ENCODE measurements at places on chromosomes 11 and 22. TPM values are rescaled to one million over a fixed set of nuclear protein-coding genes. Genes with fewer than 3 reads are reported as not detected.

- H3K27me3 ChIP-seq: no peaks in the 10 kb centered on the region
- H3K27ac ChIP-seq: peak overlapping the region; percentile 59
- no peaks in the 10 kb centered on the region for H3K36me3 ChIP-seq
- H3K4me1 ChIP-seq: peaks cover 37% of the 10 kb centered on the region
- no peak overlapping the region for H3K4me3 ChIP-seq
- DNase-seq: no peak
Measured at GRCh38 chr11:96246718-96247552, 96.1 kb downstream of the MAML2 start.

GRCh38 chr11:87398931-87399330 is 361.2 kb downstream of the TMEM135 start:
- no peaks in the 10 kb centered on the region for H3K36me3 ChIP-seq
- no peak overlapping the region for H3K4me3 ChIP-seq
- H3K27me3 ChIP-seq: no peaks in the 10 kb centered on the region
- peak; percentile 64 for DNase-seq

DNA sequence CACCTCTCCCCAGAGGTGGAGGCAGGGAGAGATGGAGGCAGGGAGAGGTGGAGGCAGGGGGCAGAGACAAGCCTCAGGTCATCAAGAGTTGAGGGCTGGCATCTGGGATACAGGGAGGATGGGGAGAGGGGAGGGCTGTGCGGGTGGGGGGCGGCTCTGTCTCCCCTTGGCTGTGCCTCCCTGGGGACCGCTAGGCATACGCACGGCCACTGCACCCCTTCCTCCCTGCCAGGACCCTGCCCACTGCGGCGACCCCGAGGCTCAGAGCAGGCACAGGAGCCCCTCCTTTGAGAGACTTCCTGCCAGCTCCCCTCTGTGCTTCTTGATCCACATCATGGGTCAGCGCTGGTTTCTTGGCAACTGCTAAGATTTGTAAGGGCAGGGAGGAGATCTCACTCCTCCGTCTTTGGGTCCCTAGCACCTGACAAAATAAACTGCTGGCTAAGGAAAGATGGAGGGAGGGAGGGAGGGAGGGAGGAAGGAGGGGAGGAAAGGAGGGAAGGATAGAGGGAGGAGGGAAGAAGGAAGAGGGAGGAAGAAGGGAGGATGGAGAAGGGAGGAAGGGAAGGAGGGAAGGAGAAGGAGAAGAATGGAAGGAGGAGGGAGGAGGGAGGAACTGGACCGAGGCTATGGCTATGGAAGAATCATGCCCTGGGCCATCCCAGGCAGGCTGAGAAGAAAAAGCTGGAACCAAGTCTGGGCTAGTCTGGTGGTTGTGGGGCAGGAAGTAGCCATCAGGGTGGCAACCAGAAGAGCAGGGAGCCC is 18.5 kb downstream of the PRR33 start:
- no peaks in the 10 kb centered on the region for H3K36me3 ChIP-seq
- H3K4me3 ChIP-seq: no peak overlapping the region
- H3K27ac ChIP-seq: peak overlapping the region; percentile 34
- DNase-seq: peak; percentile 54

DNA sequence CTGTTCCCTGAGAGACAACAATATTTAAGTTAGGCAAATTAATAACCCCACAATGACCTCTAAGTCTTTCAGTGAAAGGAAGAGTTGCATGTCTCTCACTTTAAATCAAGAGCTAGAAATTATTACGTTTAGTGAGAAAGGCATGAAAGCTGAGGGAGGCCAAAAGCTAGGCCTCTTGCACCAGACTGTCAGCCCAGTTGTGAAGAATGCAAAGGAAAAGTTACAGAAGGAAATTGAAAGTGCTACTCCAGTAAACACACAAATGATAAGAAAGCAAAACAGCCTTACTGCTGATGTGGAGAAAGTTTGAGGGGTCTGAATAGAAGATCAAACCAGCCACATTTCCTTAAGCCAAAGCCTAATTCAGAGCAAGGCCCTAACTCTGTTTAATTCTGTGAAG is 45.0 kb downstream of the BBOX1 start:
- no peaks in the 10 kb centered on the region for H3K36me3 ChIP-seq
- no peaks in the 10 kb centered on the region for H3K27me3 ChIP-seq
- H3K27ac ChIP-seq: no peak overlapping the region
- H3K4me1 ChIP-seq: no peaks in the 10 kb centered on the region

DNA sequence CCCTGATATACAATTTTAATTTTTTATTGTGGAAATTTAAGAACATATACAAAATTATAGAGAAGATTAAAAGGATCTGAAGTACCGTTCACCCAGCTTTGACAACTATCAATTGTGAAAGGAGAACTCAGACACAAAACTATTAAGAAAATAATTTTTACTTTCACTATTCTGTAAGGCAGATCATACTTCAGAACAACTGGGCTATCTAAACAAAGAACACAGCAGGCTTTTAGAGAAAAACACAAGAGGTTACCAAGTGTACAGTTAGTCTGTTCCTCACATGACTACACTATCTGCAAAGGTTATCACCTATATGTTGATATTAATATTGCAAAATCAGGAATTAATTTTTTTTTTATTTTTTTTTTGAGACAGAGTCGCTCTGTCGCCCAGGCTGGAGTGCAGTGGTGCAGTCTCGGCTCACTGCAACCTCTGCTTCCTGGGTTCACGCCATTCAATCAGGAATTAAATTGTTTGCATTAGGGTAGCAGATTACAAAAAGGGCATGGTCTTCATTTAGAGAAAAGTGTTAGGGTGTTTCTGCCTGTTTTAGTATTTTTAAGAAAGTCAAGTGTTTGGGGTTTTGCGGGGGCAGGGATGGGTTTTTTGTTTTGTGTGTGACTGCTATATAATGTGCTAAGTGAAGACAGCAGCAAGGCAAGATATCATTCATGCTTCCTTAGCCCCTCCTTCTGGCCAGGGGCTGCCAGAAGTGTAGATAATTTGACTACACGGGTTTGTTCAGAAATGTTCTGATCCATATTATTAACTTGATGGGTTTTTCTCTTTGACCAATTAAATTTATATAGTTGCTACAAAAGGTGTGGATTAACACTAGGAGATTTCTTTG is 27.6 kb upstream of the SIK2 start:
- peaks cover 30% of the 10 kb centered on the region for H3K4me1 ChIP-seq
- H3K27me3 ChIP-seq: no peaks in the 10 kb centered on the region
- no peaks in the 10 kb centered on the region for H3K36me3 ChIP-seq
- peak overlapping the region; percentile 15 for H3K27ac ChIP-seq
- DNase-seq: no peak

DNA sequence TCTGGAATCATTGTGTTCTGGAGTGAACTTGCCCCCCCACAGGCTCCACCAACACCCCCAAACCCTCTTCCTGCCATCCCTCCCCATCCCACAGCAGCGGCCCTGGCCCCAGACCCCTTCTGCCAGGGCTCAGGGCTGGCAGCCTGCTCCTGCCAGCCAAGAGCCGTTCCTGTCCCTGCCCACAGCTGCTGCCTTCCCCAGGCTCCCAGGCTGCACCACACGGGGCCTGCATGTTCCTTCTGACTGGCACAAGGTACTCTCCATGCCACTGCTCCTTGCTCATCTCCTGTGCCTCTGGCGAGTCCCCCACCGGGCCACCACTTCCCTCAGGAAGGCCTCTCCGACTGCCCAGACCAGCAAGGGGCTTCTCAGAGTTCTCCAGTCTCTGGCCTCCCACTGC is 4.9 kb downstream of the GP1BB start:
- no peak overlapping the region for H3K27ac ChIP-seq
- H3K4me3 ChIP-seq: no peak overlapping the region
- peaks cover 22% of the 10 kb centered on the region for H3K4me1 ChIP-seq
- H3K36me3 ChIP-seq: no peaks in the 10 kb centered on the region
- H3K27me3 ChIP-seq: no peaks in the 10 kb centered on the region

DNA sequence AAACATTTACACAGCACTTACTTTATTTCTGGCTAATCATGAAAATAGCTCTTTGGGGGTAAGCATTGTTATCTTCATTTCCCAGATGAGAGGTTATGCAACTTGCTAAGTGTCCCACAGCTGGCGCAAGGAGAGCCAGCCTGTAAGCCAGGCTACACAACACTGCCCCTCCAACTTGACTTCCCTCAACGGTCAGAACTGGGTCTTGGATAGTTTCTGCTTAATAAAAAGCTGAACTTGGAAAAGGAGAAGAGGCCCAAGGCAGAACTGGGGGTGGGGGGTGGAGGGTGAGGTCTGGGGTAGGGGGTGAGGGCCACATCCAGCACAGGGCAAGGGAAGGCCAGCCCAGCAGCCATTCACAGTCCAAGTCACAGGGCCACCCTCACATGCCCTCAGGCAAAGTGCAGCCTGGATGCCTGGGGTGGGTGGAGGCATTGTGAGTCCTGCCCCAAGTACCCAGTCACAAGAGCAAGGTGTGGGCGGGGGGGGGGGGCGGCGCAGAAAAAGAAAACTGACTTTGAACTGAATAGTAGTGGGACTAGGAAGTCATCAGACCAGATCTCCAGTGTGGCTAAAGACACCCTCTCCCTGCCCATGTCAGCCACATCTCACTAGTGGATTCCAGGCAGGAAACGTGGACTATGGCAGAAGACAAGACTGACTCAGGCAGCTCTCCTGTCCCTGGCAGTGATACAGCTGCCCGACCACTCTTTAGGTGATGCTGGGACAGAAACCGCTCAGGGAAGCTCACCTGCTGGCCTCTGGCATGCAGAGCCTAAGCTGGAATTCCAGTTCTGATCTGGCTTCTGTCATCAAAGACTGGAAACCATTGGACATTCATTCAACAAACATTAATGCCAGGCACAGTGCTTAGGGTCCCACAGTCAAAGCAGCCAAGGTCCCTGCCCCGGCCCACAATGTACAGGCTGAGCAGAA is 52.4 kb downstream of the PACSIN2 start:
- peaks cover 39% of the 10 kb centered on the region for H3K4me1 ChIP-seq
- no peaks in the 10 kb centered on the region for H3K36me3 ChIP-seq
- H3K27me3 ChIP-seq: no peaks in the 10 kb centered on the region
- peak overlapping the region; percentile 42 for H3K27ac ChIP-seq
- no peak overlapping the region for H3K4me3 ChIP-seq

DNA sequence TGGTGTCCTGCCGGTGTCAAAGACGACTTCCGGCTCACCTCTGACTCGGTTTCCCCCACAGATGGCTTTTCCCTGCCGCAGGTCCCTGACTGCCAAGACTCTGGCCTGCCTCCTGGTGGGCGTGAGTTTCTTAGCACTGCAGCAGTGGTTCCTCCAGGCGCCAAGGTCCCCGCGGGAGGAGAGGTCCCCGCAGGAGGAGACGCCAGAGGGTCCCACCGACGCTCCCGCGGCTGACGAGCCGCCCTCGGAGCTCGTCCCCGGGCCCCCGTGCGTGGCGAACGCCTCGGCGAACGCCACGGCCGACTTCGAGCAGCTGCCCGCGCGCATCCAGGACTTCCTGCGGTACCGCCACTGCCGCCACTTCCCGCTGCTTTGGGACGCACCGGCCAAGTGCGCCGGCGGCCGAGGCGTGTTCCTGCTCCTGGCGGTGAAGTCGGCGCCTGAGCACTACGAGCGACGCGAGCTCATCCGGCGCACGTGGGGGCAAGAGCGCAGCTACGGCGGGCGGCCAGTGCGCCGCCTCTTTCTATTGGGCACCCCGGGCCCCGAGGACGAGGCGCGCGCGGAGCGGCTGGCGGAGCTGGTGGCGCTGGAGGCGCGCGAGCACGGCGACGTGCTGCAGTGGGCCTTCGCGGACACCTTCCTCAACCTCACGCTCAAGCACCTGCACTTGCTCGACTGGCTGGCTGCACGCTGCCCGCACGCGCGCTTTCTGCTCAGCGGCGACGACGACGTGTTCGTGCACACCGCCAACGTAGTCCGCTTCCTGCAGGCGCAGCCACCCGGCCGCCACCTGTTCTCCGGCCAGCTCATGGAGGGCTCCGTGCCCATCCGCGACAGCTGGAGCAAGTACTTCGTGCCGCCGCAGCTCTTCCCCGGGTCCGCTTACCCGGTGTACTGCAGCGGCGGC is 5.5 kb downstream of the B3GNT6 start:
- no peaks in the 10 kb centered on the region for H3K4me1 ChIP-seq
- no peak for DNase-seq
- H3K4me3 ChIP-seq: no peak overlapping the region
- H3K27ac ChIP-seq: no peak overlapping the region
- no peaks in the 10 kb centered on the region for H3K27me3 ChIP-seq

GRCh38 chr22:17057959-17058814 is 26.6 kb upstream of the IL17RA start:
- H3K4me1 ChIP-seq: no peaks in the 10 kb centered on the region
- H3K36me3 ChIP-seq: no peaks in the 10 kb centered on the region
- no peak overlapping the region for H3K27ac ChIP-seq
- H3K27me3 ChIP-seq: no peaks in the 10 kb centered on the region

- H3K4me3 ChIP-seq: no peak overlapping the region
- H3K4me1 ChIP-seq: no peaks in the 10 kb centered on the region
- peaks cover 93% of the 10 kb centered on the region for H3K36me3 ChIP-seq
- DNase-seq: no peak
- H3K27me3 ChIP-seq: no peaks in the 10 kb centered on the region
Measured at GRCh38 chr11:74932797-74933196, 16.1 kb downstream of the XRRA1 start.

GRCh38 chr22:26927821-26928220 is 270.4 kb downstream of the MIAT start:
- H3K36me3 ChIP-seq: no peaks in the 10 kb centered on the region
- no peaks in the 10 kb centered on the region for H3K27me3 ChIP-seq
- no peak for DNase-seq
- no peak overlapping the region for H3K27ac ChIP-seq

- no peak overlapping the region for H3K4me3 ChIP-seq
- H3K36me3 ChIP-seq: no peaks in the 10 kb centered on the region
- peaks cover 8% of the 10 kb centered on the region for H3K4me1 ChIP-seq
- H3K27me3 ChIP-seq: no peaks in the 10 kb centered on the region
- DNase-seq: no peak
- no peak overlapping the region for H3K27ac ChIP-seq
Measured at GRCh38 chr11:124535552-124536232, 7.8 kb downstream of the OR8B12 start.

GRCh38 chr11:74682731-74683278 is 48.4 kb downstream of the CHRDL2 start:
- H3K4me3 ChIP-seq: peak overlapping the region; percentile 41
- H3K4me1 ChIP-seq: peaks cover 6% of the 10 kb centered on the region
- H3K36me3 ChIP-seq: no peaks in the 10 kb centered on the region
- no peaks in the 10 kb centered on the region for H3K27me3 ChIP-seq
- no peak for DNase-seq

- no peak overlapping the region for H3K4me3 ChIP-seq
- DNase-seq: no peak
- no peaks in the 10 kb centered on the region for H3K36me3 ChIP-seq
- no peaks in the 10 kb centered on the region for H3K4me1 ChIP-seq
- H3K27ac ChIP-seq: no peak overlapping the region
- H3K27me3 ChIP-seq: no peaks in the 10 kb centered on the region
Measured at GRCh38 chr11:97800891-97801290, 1219.9 kb upstream of the CNTN5 start.

GRCh38 chr11:133524488-133524887 is 7.8 kb downstream of the OPCML start:
- no peak overlapping the region for H3K27ac ChIP-seq
- H3K27me3 ChIP-seq: peaks cover 4% of the 10 kb centered on the region
- H3K36me3 ChIP-seq: no peaks in the 10 kb centered on the region
- DNase-seq: no peak
- H3K4me3 ChIP-seq: no peak overlapping the region
- H3K4me1 ChIP-seq: no peaks in the 10 kb centered on the region

PGA5 gene
- total RNA-seq: not detected

KDM2A gene
- 69.5 TPM for total RNA-seq

SRSF8 gene
- 41.4 TPM for total RNA-seq

OR6T1 gene
- not detected for total RNA-seq

RAB3IL1 gene
- 79.2 TPM for total RNA-seq

MMP1 gene
- total RNA-seq: not detected

CNGA4 gene
- total RNA-seq: 0.59 TPM

CARD18 gene
- total RNA-seq: not detected

DDI1 gene
- not detected for total RNA-seq

TTC36 gene
- 7.3 TPM for total RNA-seq

All from tibial nerve (tissue), 4 donors.